ENCODE measurements at places on chromosomes 7 and 10.
A peak's percentile ranks its signal among the peaks of the same experiment; 100 is the strongest.

DNA sequence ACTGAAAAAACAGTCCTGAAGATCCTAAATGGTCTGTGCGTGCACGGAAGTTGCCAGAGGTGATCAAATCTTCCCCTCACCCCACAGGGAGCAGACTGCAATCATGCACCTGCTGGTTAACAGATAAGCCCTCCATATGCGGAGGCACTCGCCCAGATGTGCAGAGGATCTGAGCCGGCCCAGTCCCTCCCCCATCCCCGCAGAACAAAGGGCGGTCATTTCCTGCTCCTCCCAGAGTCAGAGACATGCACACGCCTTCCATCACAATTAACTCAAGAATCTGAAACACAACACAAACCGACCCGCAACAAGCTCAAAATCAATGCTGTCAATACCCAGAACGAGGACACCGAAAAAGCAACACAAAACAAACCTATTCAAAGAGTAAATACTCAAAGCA is 24.2 kb downstream of the CRTAC1 start:
- peak; percentile 66 for DNase-seq

GRCh38 chr7:128841921-128842673 is 11.9 kb downstream of the FLNC start:
- peak; percentile 98 for DNase-seq

GRCh38 chr10:71334221-71334791 is 15.2 kb downstream of the SLC29A3 start:
- no peak for DNase-seq

DNA sequence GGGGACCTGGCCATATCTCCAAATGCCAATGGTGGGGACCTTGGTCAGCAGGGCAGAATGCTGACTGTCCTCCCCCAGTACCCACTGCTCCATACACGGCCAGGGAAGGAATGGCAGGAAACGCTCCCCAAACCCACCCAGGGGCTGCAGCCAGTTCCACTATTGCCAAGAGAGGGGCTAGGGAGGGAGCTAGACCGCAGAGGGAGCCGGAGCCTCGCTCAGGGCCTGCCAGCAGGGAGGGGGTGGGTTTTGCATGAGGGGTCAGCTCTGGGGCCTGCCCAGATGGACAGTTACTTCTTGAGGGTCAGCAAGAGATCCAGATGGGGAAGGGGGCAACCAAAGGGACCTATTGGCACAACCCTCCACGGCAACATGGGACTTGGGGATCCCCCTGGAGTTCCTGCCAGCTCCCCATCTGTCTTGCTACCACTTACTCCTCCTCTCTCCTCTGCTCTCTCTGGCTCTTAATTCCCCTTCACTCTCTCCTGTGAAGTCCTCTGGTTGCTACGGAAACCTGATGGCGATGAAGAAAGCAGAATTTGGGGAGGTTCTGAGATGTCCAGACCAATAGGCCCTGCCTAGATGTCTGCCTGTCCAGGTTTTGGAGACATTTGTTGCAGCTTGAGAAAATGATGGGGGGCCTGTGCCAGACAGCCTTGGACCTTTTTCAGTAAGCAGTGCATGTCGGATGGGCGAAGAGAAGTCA is 12.6 kb downstream of the FGF8 start:
- DNase-seq, result peak; percentile 41

- no peak for DNase-seq
These were observed 172.0 kb downstream of the GLI3 start for GRCh38 chr7:42065015-42065414.
